ENCODE measurements at places on chromosomes 2 and 18. TPM values are rescaled to one million over a fixed set of nuclear protein-coding genes. Genes with fewer than 3 reads are reported as not detected.

DNA sequence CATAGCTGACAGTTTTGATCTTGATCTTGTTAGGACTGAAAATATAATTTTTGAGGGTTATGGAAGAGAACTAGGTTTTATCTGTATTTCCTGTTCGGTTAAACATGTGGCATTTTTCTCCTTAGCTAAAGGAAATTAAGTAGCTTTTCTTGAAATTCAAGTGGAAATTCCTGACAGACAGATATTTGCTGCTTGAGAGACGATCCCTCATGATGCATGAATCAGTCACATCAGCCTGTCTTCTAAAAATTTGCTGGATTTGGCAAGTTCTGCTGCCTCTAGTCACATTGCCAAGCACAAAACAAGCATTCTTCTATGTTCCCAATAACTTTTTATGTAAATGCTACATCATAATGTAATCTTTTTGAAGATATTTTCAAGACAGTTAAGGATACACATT lies 201.8 kb upstream of the ATP5MC3 start:
- no peak for DNase-seq

- no peak for DNase-seq
Observed at GRCh38 chr18:32270341-32270740, 80.5 kb downstream of the MEP1B start.

The DLX1 gene
- total RNA-seq, result 0.22 TPM

The TRAPPC8 gene
- total RNA-seq, result 23.1 TPM

DNA sequence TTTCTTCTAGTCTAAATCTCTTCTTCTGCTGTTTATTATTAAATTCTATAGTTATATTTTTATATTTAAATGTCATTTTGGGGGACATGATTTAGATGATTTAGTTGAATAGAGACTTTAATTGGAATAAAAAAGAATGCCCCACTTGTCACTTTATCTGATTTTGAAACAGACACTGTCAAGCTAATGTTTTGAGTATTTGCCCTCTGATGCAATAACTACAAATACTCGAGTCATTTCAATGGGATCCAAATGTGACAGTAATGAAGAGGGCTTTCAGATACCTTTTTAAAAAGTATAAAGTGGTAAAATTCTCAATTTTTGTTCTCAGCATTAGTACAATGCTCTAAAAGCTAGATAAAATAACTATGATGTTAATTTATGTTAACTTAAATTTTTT lies 257.3 kb upstream of the SESTD1 start:
- DNase-seq, result no peak

GRCh38 chr18:10235661-10235952 lies 218.8 kb upstream of the APCDD1 start:
- DNase-seq, result no peak

The CD28 gene
- not detected for total RNA-seq

The FEV gene
- not detected for total RNA-seq

DNA sequence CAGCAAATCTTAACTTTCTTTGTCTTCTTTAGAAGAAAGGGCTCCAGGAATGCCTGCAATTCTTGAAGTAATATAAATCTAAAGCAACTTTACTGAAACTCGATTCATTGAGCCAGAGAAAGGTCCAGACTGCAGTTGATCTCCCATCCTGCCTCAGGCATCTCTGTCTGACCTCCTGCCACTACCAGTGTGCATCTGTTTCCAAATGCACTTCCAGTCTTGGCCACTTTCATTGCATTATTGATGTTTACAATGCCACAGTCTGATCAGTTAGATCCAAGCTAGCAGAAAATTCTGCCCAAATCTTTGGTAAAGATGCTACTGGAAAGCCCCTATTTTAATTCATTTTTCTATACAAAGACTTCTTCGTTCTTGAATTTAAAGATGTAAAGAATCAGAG lies 158.0 kb downstream of the RAPGEF4 start:
- DNase-seq, result no peak

DNA sequence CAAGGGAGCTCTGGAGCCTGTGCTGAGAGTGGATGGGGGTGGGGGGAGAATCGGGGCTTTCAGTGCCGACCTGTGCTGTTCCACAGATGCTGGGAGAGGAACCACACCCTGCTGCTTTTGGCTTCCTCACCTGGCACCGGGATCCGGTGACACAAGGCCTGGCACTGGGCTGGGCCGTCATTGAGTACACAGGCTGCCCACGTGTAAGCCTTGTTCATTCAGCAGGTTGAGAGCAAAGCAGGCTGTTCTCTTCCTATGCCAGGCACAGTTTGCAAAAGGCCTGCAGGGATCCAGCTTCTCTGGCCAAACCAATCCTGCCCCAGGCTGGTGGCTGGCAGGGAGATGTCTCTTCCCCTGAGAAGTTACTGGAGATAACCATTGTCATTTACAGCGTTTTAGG lies 17.1 kb downstream of the TRIB2 start:
- no peak for DNase-seq

- DNase-seq, result no peak
Observed at GRCh38 chr2:157301307-157301706, 24.3 kb downstream of the ERMN start.

The MPHOSPH10 gene
- total RNA-seq, result 20.5 TPM

GRCh38 chr2:204495381-204495780 lies 49.9 kb upstream of the PARD3B start:
- DNase-seq, result no peak

- no peak for DNase-seq
Observed at GRCh38 chr2:6694555-6694954, 171.2 kb downstream of the CMPK2 start.

The RIT2 gene
- total RNA-seq, result not detected

The EVA1A gene
- 67.0 TPM for total RNA-seq

The NMUR1 gene
- not detected for total RNA-seq

- no peak for DNase-seq
Observed at GRCh38 chr2:192025637-192026036, 169.1 kb downstream of the TMEFF2 start.

DNA sequence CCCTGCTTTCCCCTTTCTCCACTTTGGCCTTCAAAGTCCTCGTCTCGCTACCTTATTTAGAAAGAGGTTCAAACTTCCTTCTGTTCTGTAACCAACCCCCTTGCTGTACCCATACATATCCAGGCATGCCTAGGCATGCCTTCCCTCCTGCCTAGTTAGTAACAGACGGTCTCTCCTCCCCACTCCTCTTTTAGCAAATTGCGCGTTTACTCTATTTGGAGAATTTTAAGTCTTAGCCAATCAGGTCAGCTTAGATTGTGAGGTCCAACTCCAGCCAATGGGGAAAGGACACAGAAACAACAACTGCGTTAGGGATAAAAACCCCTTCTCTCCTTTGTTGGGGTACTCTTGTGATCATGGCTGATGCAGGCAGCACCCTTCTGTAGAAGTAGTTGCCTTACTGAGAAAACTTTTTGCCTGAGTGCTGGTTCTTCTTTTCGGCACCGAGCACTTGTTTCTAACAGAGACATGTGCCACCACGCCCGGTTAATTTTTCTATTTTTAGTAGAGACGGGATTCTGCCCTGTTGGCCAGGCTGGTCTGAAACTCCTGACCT lies 85.9 kb upstream of the FOXI3 start:
- DNase-seq, result no peak

The TMEM169 gene
- total RNA-seq, result 2.9 TPM

GRCh38 chr18:11821208-11821607 lies 30.0 kb upstream of the CHMP1B start:
- DNase-seq, result no peak

Data from epithelial cell of proximal tubule (primary cell).